Activated naive CD8-positive, alpha-beta T cell treated with anti-CD3 and anti-CD28 coated beads, Interleukin-2, amount 50 U/mL, for 24 hours (primary cell): ENCODE measurements at places on chromosomes 7 and 10.

DNA sequence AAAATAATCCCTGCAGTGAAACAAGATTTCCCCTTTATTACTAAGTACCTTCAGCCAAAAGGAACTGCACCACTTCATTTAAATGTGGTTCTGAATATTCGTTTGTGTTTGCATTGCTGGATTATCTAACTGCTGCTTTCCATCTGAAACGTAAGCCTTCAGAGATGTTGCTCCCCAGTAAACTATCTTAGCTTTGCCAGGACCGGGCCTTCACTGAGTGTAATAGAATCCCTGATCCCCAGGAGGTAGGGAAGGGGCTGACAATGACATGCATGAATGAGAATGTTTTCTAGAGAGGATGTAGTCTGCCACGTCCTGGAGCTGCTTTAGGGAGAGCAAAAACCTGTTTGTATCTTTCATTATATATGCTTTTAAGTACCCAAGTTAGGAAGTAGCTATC lies 19.5 kb upstream of the INSYN2A start:
- no peak for DNase-seq

- DNase-seq, result no peak
Observed at GRCh38 chr7:107690611-107691010, 30.0 kb downstream of the SLC26A4 start.

DNA sequence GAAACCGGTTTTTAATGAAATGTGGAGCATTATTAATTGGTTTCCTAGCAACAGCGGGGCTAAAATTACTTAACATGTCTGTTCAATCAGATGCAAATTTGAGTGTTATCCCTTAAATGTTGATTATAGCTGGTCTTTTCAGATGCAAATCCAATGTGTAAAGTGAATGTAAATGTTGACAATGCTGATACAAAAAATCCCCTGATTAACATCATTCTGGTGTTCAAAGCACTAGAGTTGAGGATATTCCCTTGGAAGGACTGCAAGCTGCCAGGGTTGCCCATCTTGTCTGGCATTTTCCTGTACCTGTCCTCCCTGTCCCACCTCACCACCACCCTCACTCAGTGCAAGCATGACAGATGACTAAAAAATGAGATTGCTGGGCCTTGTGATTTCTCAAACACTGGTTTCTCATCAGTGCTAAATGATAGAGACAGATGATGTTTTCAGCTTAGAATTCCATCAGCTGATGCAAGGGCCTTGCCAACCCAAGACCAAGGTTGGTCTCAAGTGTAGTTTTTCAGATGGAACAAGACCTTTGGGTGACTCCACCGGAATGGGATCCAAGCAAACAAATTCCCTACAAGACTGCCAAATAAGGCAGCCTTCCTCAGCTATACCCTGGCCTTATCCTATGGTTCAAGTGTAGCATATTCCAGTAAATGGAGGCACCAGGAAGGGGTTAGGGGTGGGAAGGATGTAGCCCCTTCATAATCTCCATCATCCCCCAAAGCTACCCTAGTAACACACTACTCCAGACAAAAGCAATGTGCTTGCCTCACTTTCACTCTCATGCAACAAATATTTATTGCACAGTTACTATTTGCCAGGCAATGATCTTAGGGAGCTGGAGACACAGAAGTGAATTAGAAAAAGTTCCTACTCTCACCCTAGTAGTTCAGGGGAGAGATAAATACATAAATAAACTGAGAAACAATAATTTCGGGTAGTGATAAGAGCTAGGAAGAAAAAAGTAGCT lies 54.9 kb downstream of the JAZF1 start:
- DNase-seq, result no peak

DNA sequence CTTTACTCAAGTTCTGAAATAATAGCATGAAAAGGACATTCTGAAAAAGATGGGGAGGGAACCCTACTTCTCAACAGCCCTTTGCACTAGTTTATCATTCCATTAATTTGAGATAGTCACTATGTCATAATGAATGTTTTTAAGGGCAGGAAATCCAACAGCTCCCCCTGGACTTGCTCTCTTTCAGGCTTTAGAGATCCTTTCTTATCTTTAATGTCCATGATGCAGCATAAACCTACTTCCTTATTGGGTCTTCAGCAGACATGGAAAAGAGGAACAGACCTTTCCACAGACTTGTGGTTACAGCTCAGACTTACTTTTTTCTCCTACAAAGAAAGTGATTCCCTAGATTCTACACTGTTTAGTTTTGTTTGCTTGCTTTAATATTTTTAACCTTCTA lies 87.3 kb downstream of the IDE start:
- DNase-seq, result no peak

DNA sequence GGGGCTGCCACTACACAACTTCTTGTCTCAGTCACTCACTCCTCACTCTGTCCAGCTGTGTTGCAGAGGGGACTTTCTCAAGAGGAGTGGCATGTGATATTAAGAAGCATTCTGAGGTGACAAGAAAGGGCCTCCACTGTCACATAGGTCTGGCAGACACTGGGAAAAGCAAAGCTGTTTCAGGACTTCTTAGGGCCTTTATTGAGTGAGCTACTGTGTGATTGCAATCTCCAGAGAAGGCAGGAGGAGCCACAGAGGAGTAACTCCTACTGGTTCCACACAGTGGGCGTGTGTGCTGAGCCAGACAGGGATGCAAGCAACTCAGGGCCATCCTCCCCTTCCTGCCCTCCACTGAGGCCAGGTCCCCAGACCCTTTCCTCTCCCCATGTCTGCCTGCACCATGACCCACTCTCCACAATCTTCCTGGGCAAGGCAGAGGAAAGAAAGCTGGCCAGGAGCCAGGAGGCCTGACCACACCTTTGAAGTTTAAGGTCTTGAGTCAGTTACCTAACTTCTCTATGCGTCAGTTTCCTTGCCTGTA lies 262.0 kb upstream of the ZMIZ1 start:
- DNase-seq, result no peak

- DNase-seq, result no peak
Observed at GRCh38 chr10:70863470-70864160, 24.8 kb downstream of the PCBD1 start.

GRCh38 chr7:128358233-128358632 lies 3.3 kb downstream of the PRRT4 start:
- DNase-seq, result no peak

- DNase-seq, result no peak
Observed at GRCh38 chr7:97639036-97639435, 92.8 kb upstream of the TAC1 start.
